ENCODE measurements at places on chromosomes 6 and 20. TPM values are rescaled to one million over a fixed set of nuclear protein-coding genes. Genes with fewer than 3 reads are reported as not detected.

The SIRPD gene
- not detected for total RNA-seq

The IYD gene
- total RNA-seq: not detected

The EFCAB8 gene
- total RNA-seq: not detected

The SEL1L2 gene
- total RNA-seq: not detected

The HLA-G gene
- 1.8 TPM for total RNA-seq
